ENCODE measurements at places on chromosomes 13 and 19.

GRCh38 chr13:29595380-29596063 is at the start of gene SLC7A1:
TSS of gene SLC7A1 (minus strand) at chr13:29595688. CDS start at chr13:29536188, 59,500 bp downstream.
- peak; percentile 78 for DNase-seq

- DNase-seq = no peak
Observed at GRCh38 chr19:2273356-2274184, 8.4 kb downstream of the PEAK3 start.

GRCh38 chr19:17070912-17071311 is 4.3 kb downstream of the HAUS8 start:
- DNase-seq = no peak

GRCh38 chr19:1218751-1219567 is 13.4 kb downstream of the STK11 start:
- DNase-seq = no peak

- DNase-seq = no peak
Observed at GRCh38 chr19:15303105-15303780, 29.1 kb downstream of the BRD4 start.

DNA sequence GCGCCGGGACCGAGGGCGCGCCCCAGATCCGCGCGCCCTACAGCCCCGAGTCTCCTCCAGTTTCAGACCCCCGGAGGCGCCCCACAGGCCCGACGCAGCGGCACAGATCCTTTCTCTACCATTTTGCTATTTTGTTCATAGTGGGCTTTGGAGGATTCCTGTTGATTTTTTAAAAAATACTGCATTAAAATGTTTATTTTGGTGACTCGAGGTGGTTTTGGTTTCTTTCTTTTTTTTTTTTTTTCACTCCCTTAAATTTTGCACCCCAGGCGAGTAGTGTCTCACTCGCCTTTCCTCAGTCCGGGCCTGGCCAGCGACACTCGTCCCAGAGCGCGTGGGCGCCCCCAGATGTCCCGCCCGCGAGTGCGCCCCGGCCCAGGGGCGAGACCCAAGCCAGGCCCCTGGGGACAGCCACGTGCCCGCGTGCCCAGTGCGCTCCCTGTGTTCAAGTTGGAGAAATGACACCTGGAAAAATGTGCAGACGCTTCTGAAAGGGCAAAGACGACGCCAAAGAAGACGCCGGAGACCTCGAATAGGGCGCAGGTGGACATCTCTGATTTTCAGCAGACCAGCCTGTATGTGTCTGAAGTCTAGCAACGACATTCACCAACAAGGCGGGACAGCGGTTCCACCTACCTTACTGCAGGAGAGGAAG is 471 bp upstream of the INSR start:
- DNase-seq = no peak

DNA sequence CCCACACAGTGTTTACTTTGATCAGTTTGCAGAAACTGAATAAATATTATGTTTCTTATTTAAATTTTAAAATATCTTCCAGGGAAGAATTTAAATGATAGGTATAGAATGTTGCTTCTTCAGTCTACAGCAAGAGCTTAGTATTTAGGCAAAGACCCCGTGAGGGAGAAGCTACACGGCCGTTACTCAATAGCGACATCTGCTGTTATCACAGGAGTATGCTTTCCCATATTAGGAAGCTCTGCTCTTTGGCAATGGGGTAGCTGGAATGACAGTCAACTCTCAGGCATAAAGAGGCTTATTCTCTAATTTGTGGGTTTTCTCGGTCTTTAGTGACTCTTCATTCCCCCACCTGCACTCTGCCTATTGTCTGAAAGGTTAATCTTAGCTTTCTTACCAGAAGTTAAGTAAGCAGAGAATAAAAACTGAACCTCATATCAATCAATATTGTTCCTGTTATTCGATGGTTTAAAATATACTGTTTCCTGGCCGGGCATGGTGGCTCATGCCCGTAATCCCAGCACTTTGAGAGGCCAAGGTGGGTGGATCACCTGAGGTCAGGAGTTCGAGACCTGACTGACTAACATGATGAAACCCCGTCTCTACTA is 13.2 kb upstream of the LHFPL6 start:
- peak; percentile 28 for DNase-seq

- DNase-seq = no peak
Observed at GRCh38 chr13:24627090-24627714, 53.0 kb upstream of the ATP12A start.

GRCh38 chr13:42569576-42570344 is 4.2 kb upstream of the TNFSF11 start:
- no peak for DNase-seq

DNA sequence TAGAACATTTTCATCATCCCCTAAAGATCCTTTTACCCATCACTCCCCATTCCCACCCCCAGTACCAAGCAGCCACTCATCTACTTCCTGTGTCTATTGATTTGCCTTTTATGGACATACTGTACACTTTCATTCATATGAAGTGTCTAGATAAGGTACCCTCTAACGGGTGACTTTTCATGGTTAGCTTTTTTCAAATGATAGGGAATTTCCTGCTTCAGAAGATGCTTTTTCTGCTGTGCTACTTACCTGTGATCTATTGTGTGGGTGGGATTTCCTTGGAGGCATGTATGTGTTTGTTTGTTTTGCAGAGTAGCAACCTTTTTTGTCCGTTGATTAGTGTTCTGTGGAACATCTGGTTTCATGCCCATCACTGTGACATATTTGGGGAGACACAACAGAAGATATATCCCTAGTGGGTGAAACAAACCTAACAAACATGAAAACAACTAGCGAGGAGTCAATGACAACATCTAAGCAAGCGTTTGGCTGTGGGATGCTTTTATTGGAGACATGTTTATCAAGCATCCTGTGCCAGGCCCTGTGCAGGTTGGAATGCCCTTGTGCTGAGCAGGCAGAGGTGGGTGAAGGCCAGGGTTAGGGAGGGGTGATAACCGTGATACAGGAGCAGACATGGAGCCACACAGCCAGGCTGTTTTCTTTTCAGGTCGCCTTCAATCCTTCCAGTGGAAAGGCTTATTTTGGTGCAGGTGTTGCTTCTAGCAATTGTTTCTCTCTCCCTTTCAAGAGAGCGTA is 17.6 kb downstream of the SPINT2 start:
- DNase-seq = no peak
